Fibroblast of skin of scalp (primary cell): ENCODE measurements at places on chromosomes 16 and 17.

- DNase-seq: no peak
Measured at GRCh38 chr16:75074920-75075687, 41.5 kb downstream of the LDHD start.

GRCh38 chr17:62724398-62725146, 83.5 kb downstream of the MARCHF10 start:
- DNase-seq: no peak

DNA sequence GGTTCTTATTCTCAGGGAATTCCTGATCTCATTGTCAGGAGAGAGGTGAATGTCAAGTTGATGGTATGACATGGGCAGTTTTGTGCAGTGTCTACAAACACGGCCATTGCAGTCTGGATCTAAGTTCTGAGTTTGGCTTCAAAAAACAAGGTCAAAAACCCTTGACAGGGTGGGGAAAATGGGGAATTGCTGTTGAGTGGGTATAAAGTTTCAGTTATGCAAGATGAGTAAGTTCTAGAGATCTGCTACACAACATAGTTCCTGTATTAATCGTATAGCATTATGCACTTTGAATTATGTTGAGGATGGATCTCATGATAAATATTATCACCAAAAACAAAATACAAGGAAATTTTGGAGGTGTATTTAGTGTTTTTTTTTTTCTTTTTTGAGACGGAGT, 36.6 kb upstream of the CARMIL2 start:
- no peak for DNase-seq

GRCh38 chr16:48295488-48296281, 48.3 kb upstream of the ABCC11 start:
- no peak for DNase-seq

- DNase-seq: no peak
Measured at GRCh38 chr17:76638263-76638662, 5.3 kb downstream of the ST6GALNAC1 start.

- DNase-seq: no peak
Measured at GRCh38 chr17:64783031-64783461, 120.9 kb upstream of the SMURF2 start.

- no peak for DNase-seq
Measured at GRCh38 chr17:74785981-74786360, 9.8 kb upstream of the NAT9 start.

DNA sequence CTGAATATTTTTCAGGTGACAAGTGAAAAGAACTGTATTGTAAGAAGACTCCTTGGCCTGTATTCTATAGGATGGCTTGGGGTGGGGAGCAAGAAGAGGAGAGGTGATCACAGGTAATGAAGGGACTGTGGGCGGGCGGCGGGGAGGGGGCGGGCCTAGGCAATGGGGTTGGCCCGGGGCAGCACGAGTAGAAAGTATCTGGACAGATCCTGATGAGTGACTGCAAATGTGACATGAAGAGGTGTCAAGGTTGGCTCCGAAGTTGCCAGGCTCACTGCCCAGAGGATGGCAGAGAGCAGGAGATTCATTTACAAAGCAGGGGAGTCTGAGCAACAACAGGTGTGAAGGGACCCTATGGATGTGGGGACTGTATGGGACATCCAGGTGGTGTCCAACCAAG, 10.8 kb upstream of the G6PC1 start:
- DNase-seq: no peak

DNA sequence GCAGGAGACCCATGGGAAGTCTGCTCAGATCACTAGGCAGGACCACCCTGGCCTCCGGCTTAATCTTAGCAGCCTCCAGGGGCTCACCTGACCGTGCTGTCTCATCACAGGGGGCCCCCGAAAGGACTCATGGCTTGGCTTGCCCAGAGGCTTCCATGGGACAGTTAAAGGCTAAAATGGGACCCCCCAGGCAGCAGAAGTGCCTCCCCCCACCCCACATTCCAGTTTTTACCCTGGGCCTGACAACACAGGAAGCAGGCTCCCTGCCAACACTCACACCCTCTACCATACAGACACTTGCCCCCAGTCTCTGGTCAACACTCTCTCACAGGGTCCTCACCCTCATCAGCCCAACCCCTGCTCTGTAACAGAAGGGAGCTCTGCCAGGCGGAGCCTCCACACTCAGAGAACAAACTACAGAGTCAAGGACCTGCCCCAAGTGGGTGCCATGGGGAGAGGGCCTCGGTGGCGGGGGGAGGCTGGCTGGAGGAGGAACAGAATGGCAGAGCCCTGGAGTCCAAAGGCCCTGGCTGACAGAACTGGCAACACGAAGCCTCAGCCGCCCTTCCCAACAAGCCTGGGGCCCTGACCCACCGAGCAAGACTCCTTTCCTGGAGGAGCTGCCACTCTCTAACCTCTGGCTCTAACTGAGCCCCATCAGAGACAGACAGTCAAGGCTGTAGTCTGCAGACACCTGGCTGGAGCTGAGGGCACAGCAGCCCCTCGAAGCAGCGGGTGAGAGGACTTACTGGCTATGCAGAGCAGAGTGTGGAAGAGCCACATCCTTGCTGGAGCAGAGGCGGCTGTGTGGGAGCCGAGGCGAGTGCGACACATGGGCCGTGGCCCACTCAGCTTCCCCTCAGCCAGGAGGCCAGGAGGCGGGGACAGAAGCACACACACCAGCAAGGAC, at the start of gene ITGAE:
TSS of gene ITGAE (minus strand) at position 827 of the 910 bp plus-strand sequence. CDS start at position 783, 44 bp downstream.
- no peak for DNase-seq

GRCh38 chr16:2795395-2796143, 2.7 kb upstream of the PRSS41 start:
- DNase-seq: no peak

DNA sequence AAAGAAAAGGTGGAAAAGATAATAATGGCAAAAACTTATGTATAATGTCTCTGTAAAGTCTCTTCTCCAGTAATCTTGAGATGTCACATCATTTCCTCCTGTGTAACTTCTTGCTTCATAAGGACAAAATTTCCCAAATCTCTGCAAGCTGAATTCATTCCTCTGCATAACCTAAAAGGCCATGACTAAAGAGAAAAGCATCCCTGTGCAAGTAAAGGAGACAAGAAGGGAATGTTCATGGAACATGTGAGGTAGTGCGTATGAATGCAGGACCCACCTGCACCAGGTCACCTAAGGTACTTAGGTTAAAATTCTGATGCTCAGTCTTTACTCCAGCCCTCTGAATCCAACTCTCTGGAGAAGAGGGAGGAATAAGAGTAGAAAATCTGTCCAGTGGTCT, 46.9 kb upstream of the NLK start:
- DNase-seq: no peak

DNA sequence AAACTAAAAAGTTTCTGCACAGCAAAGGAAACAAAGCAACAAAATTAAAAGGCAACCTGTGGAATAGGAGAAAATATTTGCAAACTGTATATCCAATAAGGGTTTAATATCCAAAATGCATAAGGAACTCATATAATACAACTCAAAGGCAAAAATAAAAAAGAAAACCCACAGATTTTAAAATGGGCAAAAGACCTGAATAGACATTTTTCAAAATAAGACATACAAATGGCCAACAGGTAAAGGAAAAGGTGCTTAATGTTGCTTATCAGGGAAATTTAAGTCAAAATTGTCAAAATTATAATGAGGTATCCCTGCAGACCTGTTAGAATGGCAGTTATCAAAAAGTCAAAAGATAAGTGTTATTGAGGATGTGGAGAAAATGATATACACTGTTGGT, 133.5 kb upstream of the CACNG5 start:
- DNase-seq: no peak

DNA sequence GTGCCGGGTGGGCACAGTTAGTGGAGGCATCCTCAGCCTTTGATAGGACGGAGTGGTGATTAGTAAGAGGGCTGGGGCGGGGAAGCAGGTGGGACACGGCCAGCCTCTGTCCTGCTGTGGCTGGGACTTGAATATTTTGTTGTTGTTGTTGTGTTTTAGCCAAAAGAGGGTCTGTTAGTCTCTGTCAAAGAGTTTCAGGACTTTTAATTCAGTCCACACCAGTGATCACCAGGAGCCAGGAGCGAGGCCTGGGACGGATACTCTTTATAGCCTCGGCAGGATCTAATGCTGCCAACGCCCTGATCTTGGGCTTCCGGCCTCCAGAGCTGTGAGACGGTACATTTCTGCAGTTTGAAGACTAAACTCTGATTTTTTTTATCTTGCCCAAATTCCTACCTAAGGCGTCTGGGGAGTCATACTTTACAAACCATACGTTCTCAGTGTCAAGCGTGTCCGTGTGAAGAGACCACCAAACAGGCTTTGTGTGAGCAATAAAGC, 2.9 kb upstream of the RNF213 start:
- no peak for DNase-seq

- DNase-seq: no peak
Measured at GRCh38 chr17:55818451-55819375, 67.9 kb downstream of the PCTP start.

DNA sequence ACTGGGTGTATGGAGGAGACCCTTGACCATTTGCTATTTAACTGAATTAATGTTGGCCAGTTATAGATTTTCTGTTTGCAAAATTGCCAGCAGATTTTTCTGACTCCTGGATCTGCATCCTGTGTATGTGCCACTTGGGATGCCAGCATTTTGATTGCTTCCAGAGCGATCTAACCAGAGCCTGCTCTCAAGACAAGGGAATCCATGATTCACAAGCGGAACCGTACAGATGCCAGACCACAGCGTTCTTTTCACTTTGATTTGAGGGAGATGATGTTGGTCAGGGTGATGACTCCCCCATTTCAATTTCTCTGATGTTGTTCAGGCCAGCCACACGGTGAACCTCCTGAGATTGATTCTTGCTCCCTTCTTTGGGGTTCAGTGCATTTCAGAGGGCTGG, 228.7 kb downstream of the CDH13 start:
- DNase-seq: peak; percentile 44

DNA sequence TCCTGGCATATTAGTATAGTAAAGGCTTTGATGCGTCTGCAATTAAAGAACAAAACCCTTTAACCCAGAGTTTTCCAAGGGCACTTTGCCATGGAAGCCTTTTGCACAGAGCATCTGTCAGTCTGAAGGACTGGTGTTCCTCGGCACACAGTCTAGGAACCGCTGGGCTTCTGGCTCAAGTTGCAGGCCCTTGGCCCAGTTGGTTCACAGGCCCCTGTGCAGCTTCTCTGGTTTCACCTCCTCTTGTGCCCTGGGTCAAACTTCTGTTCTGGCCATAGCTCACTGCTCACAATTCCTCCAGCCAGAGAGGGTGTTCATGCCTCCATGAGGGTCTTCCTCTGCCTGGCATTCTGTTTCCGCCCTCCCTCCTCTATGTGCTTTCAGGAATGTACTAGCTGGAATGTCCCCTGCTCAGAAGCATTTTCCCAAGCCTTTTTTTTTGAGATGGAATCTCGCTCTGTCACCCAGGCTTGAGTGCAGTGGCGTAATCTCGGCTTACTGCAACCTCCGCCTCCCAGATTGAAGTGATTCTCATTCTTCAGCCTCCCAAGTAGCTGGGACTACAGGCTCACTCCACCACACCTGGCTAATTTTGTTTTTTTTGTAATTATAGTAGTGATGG, 34.5 kb upstream of the TEX2 start:
- no peak for DNase-seq

DNA sequence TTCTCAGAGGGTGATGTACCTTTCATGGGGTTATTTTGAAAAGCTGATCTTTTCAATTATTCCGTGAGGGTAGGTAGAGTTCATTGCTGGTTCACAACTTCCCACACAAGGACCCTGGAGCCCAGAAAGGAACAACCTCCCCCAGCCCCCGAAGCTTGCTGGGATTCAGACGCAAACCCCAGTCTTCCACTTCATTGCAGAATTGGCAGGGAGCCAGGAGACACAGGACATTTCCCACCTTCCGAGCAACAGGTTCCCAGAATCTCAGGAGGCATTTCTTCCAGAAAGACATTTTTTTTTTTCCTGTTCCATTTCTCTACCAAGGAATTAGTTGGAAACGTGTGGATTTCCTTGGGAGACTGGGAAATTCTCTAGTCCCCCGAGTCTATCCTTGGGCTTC, 106.1 kb downstream of the GP2 start:
- DNase-seq: no peak

- no peak for DNase-seq
Measured at GRCh38 chr17:5976251-5976650, 93.9 kb upstream of the WSCD1 start.

GRCh38 chr17:76314392-76315227, 6.5 kb upstream of the QRICH2 start:
- DNase-seq: peak; percentile 15

DNA sequence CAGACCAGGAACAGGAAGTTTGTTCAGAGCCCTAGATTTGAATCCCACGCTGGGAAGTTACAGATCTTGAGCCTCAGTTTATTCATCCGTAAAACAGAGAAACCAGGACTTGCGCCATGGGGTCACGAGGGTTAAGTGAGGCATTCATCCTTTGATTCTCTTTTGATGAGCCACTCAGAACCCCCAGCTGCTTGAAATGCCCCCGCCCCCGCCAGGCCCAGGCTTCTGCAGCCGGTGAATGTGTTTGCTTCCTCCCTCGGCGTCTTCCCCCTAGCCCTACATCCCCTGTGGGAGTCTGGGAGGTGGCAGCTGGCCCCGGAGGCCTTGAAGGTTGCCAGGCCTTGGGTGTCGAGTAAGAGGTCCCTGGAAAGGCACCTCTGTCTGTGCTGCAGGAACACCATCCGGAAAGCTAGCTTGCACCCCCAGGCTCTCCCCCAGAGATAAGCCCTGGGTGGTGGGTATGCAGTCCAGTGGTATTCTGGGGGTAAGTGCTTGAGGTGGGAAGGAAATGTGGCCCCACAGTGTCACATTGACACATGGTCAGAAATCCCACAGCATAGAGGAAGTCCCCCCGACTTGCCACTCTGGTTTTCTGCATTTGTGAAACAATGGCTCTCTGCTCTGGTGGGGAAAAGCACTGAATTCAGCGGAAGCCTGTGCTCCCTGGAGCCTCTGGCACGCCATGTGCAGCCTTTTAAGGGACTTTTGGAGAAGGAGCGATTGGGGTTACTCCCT, 14.9 kb downstream of the IRF8 start:
- no peak for DNase-seq

DNA sequence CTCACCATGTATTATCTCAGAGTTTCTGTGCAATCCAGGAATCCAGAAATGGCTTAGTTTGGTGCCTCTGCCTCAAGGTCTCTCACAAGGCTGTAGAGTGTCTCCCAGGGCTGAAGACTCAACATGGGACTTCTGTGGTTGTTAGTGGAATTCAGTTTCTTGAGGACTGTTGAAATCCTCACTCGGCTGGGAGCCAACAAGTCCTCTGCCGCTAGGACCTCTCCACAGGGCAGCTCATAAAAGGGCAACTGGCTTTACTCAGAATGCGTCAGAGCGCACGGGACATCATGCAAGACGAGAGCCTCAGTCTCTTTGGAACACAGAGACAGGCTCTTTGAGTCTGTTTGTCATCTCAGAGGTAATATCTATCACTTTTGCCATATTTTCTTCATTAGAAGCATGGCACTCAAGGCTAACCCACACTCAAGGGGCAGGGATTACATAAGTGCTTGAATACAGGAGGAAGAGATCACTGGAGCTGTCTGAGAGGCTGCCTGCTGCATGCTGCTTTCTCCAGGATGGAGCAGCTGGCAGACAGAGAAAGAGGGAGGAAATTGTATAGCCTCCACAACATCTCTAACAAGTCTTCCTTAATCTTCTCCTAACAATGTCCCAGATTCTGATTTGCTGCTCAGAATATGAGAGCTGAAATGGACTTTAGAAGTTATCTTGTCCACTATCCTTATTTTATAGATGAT, 97.5 kb upstream of the ASIC2 start:
- peak; percentile 54 for DNase-seq

GRCh38 chr17:7740481-7741001, 23.0 kb downstream of the DNAH2 start:
- no peak for DNase-seq

GRCh38 chr17:148757-149156, 11.4 kb downstream of the SCGB1C2 start:
- no peak for DNase-seq

- no peak for DNase-seq
Measured at GRCh38 chr17:58096892-58097291, 13.7 kb downstream of the DYNLL2 start.

- peak; percentile 84 for DNase-seq
Measured at GRCh38 chr17:61766520-61766919, 96.8 kb downstream of the BRIP1 start.
